Neural progenitor cell (in vitro differentiated cells): ENCODE measurements at places on chromosomes 1 and 21. TPM values are rescaled to one million over a fixed set of nuclear protein-coding genes. Genes with fewer than 3 reads are reported as not detected.
A peak's percentile ranks its signal among the peaks of the same experiment; 100 is the strongest.

The CD101 gene
- total RNA-seq = 0.28 and 0.41 TPM in 2 replicates

The CELA3A gene
- total RNA-seq = not detected in 2 replicates

The BMP8A gene
- total RNA-seq = 0.12 TPM in 1 of 2 replicates, not detected in the other

DNA sequence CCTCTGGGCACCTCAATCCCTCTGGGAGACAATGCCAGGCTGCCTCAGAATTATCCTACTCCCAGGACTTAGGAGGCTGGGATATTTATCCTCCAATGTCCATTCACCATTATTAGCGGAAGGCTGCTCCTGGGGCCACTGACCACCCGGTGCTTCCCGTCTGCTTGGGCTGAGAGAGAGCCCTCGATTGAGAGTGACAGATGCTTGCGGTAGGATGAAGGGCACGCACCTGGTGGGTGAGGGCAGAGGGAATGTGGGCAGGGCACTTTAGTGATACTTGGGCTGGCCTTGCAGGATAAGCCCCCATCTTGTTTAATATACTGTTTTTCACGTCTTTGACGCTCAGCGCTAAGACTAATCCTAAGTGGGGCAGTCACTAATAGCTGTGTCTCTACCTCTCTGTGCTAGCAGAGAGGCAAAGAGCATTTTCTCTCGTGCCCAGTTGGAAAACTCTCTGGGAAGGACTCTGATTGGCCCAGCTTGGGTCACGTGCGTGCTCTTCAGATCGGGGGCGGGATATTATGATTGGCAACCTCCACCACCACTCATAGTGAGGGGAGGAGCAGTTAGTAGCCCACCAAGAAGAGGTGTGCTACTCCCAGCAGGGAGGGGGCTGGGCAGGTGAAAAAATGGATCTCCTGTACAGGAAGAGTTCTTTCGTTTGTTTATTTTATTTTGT is 10.6 kb upstream of the PARS2 start:
- no peak overlapping the region for H3K27ac ChIP-seq
- peaks cover 4% of the 10 kb centered on the region for H3K4me1 ChIP-seq
- peak; percentile 63 for DNase-seq

The RORC gene
- total RNA-seq = not detected in 2 replicates

DNA sequence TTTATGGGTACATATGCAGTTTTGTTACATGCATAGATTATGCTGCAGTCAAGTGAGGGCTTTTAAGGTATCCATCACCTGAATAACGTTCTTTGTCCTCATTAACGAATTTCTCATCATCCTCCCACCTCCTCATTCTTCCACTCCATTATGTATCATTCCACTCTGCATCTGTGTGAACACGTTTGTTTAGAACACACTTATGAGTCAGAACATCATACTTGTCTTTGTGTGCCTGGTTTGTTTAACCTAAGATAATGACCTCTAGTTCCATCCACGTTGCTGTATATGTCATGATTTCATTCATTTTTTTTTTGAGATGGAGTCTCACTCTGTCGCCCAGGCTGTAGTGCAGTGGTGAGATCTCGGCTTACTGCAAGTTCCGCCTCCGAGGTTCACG is 6.7 kb upstream of the MPC2 start:
- peaks cover 2% of the 10 kb centered on the region for H3K4me1 ChIP-seq
- DNase-seq = no peak
- no peaks in the 10 kb centered on the region for H3K36me3 ChIP-seq
- H3K27me3 ChIP-seq = no peaks in the 10 kb centered on the region
- H3K4me3 ChIP-seq = no peak overlapping the region
- H3K27ac ChIP-seq = no peak overlapping the region

The CFHR4 gene
- total RNA-seq = not detected in 2 replicates

The IFNGR2 gene
- total RNA-seq = 50.6 and 61.0 TPM in 2 replicates

The SETDB1 gene
- total RNA-seq = 63.4 and 79.5 TPM in 2 replicates

DNA sequence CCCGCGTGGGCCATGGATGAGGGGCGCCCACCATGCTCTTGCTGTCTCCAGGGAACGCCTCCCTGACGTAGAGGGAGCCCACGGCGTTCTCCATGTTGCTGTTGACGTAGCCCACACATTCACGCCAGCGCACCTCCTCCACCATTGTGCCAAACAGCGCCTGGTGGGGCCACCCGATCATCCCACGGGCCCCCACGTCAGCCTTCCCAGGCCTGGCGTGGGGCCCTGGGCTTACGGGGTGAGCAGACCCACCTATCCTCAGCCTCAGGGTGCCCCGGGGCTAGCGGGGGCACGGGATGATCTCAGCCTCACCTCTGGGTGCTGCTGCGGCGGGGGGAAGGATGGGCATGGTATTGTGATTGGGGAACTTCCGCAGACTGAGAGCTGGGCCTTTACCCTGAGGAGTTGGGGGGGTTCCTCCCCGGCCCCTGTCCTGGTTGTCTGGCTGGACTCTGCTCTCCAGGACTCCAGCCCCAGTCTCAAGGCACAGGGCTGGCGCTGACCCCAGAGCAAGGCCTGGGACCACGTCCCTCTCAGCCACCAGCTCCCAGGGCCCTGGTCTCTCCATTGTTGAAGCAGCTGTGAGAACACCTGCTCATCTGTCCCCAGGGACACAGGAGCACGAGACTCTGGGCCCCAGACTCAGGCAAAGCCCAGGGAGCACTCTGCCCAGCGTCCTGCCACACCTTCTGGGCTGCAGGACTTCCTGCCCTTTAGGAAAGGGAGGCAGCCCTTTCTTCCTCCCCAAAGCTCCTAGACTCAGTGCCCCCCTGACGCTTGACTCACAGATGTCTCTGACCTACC is 10.2 kb downstream of the PRXL2B start:
- no peak overlapping the region for H3K27ac ChIP-seq
- H3K36me3 ChIP-seq = no peaks in the 10 kb centered on the region
- no peaks in the 10 kb centered on the region for H3K4me1 ChIP-seq
- DNase-seq = no peak
- H3K4me3 ChIP-seq = no peak overlapping the region
- peaks cover 15% of the 10 kb centered on the region for H3K27me3 ChIP-seq

DNA sequence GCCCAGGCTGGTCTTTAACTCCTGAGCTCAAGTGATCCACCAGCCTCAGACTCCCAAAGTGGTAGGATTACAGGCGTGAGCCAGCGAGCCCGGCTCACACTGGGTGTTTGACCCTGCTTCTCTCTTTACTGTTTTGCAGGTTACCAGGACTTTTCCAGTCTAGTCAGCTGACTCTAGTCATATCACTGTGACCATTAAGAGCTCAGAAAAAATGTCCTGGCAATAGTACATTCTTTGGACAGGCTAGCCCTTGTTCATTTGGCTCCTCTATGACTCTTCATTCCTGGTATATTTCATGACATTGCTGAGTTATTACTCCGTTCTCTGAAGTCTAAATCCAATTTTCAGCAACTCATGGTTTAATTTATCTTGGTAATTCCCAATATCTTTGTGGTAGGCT is 8.0 kb upstream of the CA6 start:
- peaks cover 4% of the 10 kb centered on the region for H3K4me1 ChIP-seq
- DNase-seq = no peak
- no peak overlapping the region for H3K4me3 ChIP-seq
- H3K27me3 ChIP-seq = no peaks in the 10 kb centered on the region

GRCh38 chr1:162899422-162900146 is 38.6 kb upstream of the CCDC190 start:
- no peaks in the 10 kb centered on the region for H3K27me3 ChIP-seq
- no peak for DNase-seq
- no peak overlapping the region for H3K4me3 ChIP-seq
- peaks cover 10% of the 10 kb centered on the region for H3K4me1 ChIP-seq
- no peak overlapping the region for H3K27ac ChIP-seq
- H3K36me3 ChIP-seq = no peaks in the 10 kb centered on the region

DNA sequence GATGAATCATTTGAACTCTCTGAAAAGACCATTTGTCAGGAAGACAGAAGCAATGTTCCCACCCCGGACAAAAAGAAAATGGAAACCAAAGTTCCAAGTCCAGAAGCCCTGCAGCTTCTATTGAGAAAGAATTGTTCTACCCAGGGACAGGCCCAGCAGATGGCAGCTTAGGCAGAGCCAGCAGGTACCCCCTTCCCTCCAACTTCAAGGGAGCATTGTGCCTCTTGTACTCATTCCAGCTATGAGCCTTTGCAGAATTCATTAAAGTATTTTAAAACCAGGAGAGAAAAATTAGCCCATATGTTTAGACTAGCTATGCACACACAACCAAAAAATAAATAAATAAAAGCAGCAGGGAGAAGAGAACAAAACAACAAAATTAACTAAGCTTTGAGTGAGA is 85.2 kb upstream of the KCND3 start:
- no peaks in the 10 kb centered on the region for H3K4me1 ChIP-seq
- H3K36me3 ChIP-seq = no peaks in the 10 kb centered on the region
- H3K27me3 ChIP-seq = no peaks in the 10 kb centered on the region
- no peak overlapping the region for H3K27ac ChIP-seq

DNA sequence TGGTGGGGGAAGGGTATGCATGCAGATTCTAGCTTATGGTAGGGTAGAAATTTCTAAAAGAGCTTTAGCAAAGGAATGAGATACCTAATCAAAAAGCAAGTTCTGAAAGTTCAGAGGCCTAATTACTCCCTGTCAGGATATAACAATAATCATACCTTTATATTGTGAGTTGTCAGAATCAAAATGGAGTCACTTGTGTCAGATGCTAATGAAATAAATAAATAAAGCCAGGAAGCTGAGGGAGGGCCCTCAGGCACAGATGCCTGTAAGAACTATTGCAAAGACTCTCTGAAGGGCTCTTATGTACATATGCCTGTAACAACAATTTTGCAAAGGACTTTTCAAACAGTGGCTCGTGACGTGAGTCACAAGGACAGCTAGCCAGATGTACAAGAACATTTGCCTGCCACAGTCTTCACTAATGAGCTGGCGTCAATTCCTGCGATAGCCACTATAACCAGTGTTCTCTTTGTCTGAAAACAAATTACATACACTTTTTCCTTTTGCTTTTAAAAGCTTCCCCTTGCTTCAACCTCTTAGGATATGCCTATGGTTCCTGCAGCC is 27.4 kb upstream of the DNASE2B start:
- DNase-seq = no peak
- H3K4me1 ChIP-seq = no peaks in the 10 kb centered on the region
- H3K27me3 ChIP-seq = no peaks in the 10 kb centered on the region
- H3K27ac ChIP-seq = no peak overlapping the region
- no peak overlapping the region for H3K4me3 ChIP-seq

DNA sequence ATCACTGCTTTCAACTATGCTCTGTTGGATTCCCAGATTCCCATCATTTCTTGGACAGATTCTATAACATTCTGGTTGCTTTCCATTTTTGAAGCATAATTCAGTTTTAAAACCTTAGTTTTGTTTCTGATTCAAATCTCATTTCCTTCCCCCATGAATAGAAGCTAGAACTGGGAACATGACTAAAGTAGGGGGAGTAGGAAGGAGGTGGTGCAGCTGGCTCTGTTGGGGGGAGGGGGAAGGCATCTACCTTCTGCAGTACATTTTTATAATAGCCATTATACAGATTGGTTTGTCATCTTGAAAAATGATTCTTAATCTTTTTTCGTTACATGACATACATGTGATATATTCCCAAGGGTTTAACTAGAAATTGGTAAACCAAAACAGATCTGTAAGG is 48.1 kb downstream of the SMG7 start:
- H3K27me3 ChIP-seq = no peaks in the 10 kb centered on the region
- H3K36me3 ChIP-seq = peaks cover 6% of the 10 kb centered on the region
- H3K27ac ChIP-seq = no peak overlapping the region
- no peaks in the 10 kb centered on the region for H3K4me1 ChIP-seq
- no peak for DNase-seq

- no peak overlapping the region for H3K4me3 ChIP-seq
- no peaks in the 10 kb centered on the region for H3K36me3 ChIP-seq
- no peaks in the 10 kb centered on the region for H3K4me1 ChIP-seq
- DNase-seq = no peak
- H3K27me3 ChIP-seq = no peaks in the 10 kb centered on the region
These were observed 22.3 kb downstream of the THEM4 start for GRCh38 chr1:151887028-151887427.

The CELA2A gene
- not detected in 2 replicates for total RNA-seq

The SGIP1 gene
- total RNA-seq = 4.2 and 6.6 TPM in 2 replicates

DNA sequence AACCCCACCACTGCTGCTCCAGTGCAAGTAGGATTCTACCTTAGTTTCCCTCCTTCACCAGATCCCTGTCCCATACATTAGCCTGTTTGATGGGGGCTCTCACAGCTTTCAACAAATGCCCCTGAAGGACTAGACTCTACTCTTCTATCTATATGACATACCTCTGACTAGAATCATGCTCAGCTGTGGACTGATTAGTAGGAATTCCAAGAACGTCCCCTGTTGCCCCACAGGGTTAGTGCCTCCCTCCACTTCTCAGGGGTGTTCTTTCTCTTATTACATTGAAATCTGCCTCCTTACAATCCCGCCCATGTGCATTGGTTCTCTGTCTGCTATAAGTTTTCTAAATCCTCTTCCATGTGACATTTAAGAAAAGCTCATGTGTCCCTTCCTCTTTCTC is 375.9 kb upstream of the DUSP10 start:
- no peaks in the 10 kb centered on the region for H3K27me3 ChIP-seq
- H3K27ac ChIP-seq = no peak overlapping the region
- H3K36me3 ChIP-seq = no peaks in the 10 kb centered on the region
- no peaks in the 10 kb centered on the region for H3K4me1 ChIP-seq
- DNase-seq = no peak

- H3K4me3 ChIP-seq = no peak overlapping the region
- no peaks in the 10 kb centered on the region for H3K27me3 ChIP-seq
- no peaks in the 10 kb centered on the region for H3K36me3 ChIP-seq
- H3K27ac ChIP-seq = no peak overlapping the region
- DNase-seq = no peak
These were observed 102.0 kb downstream of the FMN2 start for GRCh38 chr1:240193679-240194078.

GRCh38 chr1:66327588-66327987 is 206.4 kb upstream of the SGIP1 start:
- H3K36me3 ChIP-seq = no peaks in the 10 kb centered on the region
- H3K4me3 ChIP-seq = no peak overlapping the region
- no peaks in the 10 kb centered on the region for H3K27me3 ChIP-seq
- H3K27ac ChIP-seq = no peak overlapping the region
- no peak for DNase-seq
- peaks cover 17% of the 10 kb centered on the region for H3K4me1 ChIP-seq

The PWP2 gene
- total RNA-seq = 6.9 and 9.8 TPM in 2 replicates

The SPRR4 gene
- total RNA-seq = not detected in 2 replicates

GRCh38 chr21:44571296-44571695 is 2.2 kb upstream of the KRTAP10-4 start:
- no peaks in the 10 kb centered on the region for H3K36me3 ChIP-seq
- no peak for DNase-seq
- H3K27ac ChIP-seq = no peak overlapping the region
- no peak overlapping the region for H3K4me3 ChIP-seq
- H3K4me1 ChIP-seq = no peaks in the 10 kb centered on the region
- H3K27me3 ChIP-seq = no peaks in the 10 kb centered on the region

The GABRD gene
- 0.31 and 0.45 TPM in 2 replicates for total RNA-seq

- DNase-seq = no peak
- no peaks in the 10 kb centered on the region for H3K4me1 ChIP-seq
- H3K4me3 ChIP-seq = no peak overlapping the region
- no peaks in the 10 kb centered on the region for H3K36me3 ChIP-seq
- no peak overlapping the region for H3K27ac ChIP-seq
- H3K27me3 ChIP-seq = no peaks in the 10 kb centered on the region
These were observed 29.5 kb downstream of the RNF11 start for GRCh38 chr1:51265618-51266017.

The OR14K1 gene
- not detected in 2 replicates for total RNA-seq

- peaks cover 16% of the 10 kb centered on the region for H3K4me1 ChIP-seq
- H3K4me3 ChIP-seq = no peak overlapping the region
- no peak for DNase-seq
- H3K27me3 ChIP-seq = no peaks in the 10 kb centered on the region
These were observed 492.6 kb downstream of the LMO4 start for GRCh38 chr1:87821335-87821697.
